ENCODE measurements at places on chromosomes 4 and X.
A peak's percentile ranks its signal among the peaks of the same experiment; 100 is the strongest.

GRCh38 chrX:119189595-119189994, 46.5 kb upstream of the PGRMC1 start:
- DNase-seq: peak; percentile 48

- no peak for DNase-seq
These were observed 63.5 kb downstream of the EVC start for GRCh38 chr4:5774416-5775036.

- peak; percentile 74 for DNase-seq
These were observed 29.6 kb upstream of the SPON2 start for GRCh38 chr4:1201851-1202525.

GRCh38 chrX:110732266-110732665, 63.4 kb downstream of the CHRDL1 start:
- no peak for DNase-seq

GRCh38 chr4:102642631-102643298, 118.0 kb downstream of the MANBA start:
- peak; percentile 36 for DNase-seq

DNA sequence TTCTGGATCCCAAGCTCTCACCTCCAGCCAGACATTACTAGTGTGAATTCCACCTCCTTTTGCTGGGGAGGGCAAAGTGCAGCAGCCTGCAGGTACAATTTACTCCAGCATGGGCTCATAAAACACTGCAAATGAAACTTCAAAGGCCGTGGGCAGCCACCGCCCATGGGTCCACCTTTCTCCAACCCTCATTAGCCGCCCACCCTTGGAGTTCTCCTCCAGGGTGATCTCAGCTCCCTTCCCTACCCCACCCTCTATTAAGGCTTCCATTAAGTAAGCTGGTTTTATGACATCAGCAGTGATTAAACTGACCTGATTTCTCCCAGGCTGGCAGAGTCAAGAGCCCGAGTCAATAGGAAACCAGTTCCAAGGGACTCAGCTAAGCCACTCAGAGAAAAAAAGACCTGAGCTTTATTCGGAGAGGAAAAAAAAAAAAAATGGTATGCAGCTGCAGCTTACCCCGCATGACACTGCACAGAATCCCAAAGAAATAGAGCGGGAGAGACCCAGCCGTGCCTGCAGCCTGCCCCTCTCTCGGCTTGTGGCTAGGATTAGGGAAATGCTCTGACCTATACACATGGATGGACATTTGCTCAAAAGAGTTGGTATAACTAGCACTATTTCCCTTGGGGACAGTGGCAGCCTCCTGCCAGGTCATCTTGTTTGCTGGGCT, 319.6 kb downstream of the PTTG2 start:
- no peak for DNase-seq

- no peak for DNase-seq
These were observed 71.9 kb downstream of the RBM47 start for GRCh38 chr4:40557736-40558135.

GRCh38 chrX:49184294-49185281, 1.6 kb downstream of the PRICKLE3 start:
- peak; percentile 74 for DNase-seq

- DNase-seq: no peak
These were observed 17.2 kb downstream of the VGLL1 start for GRCh38 chrX:136549226-136549625.

- DNase-seq: no peak
These were observed 313.8 kb downstream of the CAMK2D start for GRCh38 chr4:113447769-113448168.

DNA sequence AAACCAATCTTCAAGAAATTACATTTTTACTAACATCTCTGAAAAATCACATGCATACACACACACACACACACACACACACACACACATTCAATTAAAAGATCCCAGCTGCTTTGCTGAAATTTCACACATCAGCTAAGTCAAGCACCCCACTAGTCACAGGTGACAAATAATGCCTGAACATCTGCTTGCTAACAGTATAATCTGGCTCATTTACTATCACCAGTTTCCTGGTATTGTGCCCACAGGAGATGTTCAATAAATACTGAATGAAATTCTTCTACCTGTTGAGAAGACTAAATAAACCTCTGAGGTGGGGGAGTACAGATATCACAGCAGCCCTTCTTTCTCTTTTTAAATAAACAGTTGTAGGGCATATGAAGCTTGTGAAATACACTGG, 994.0 kb downstream of the ARAP2 start:
- no peak for DNase-seq
